ENCODE measurements at places on chromosomes 11 and 22.

DNA sequence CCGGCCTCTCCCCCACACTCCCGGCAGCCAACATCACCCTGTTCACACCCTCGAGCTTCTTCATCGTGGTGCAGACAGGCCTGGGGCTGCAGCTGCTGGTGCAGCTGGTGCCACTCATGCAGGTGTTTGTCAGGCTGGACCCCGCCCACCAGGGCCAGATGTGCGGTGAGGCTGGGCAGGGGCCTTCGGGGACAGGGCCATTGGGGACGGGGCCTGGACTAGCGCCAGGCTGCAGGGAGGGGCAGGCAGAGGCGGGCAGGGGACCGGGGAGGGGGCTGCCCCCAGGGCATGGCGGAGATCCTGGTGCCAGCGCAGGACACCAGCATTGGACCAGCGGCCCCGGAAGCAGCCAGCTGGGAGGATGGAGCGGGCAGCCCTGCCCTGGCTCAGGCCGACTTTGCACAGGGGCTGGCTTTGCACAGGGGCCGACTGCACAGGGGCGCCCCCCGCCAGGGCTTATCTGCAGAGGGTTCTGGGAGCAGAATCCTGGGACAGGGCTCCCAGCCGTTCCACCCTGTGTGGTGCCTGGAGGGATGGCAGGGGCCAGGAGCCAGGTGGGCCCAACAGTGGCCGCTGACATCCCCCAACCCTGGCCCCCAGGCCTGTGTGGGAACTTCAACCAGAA lies 8.6 kb downstream of the MUC5B start:
- DNase-seq = no peak

DNA sequence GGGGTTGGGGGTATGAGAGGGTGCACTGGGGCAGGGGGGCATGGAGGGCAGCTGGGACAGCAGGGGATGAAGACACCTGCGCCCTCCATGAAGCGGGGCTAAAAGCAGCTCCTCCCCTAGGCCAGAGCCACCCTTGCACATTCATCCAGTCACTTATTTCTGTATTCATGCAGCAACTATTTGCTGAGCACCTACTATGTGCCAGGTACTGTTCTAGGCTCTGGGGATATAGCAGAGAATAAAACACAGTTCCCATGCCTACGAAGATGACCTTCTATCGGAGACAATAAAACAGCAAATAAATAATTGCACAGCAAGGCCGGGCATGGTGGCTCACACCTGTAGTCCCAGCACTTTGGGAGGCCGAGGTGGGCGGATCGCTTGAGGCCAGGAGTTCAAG lies 5.3 kb downstream of the ALDH3B1 start:
- no peak for DNase-seq

DNA sequence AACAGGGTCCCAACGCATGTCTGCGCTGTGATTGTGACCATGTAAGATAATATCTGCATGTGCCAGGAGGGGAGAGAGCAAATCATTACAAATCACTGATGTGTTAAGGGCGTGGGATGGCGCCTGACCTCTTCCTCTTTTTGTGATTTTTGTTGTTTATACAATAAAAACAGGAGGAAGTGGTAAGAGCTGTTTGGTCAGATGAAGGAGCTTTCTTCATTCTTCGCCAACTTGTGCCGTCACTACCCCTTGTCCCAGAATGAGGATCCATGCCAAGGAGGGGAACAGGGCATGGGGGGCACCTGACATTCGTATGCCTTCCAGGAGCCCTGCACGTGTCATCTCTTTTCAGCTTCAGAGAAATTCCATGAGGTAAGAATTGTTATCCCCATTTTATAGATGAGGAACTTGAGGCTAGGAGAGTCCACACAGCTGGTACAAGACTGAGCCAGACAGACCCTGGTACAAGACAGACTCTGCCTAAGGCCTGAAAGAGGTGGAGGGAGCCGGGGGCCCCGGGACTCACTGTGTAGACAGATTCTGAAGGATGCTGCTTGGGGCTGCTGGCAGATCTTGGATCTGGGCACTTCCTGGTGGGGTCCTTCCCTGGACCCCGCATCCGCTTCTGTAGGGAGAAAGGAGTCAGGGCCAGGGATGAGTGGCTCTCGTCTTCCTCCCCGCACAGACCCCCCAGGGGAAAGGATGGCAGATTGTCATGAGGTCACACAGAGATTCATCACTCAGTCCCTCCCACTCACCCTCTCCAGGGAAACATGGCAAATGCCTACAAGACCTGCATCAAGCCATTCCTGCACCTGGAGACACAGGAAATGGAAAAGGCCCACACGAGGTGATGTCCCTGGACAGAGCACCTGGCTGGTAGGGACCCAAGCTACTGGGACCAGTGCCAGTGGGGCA lies 34.6 kb downstream of the NFAM1 start:
- no peak for DNase-seq

- DNase-seq = no peak
These were observed 165.1 kb downstream of the CEP164 start for GRCh38 chr11:117492578-117493251.

DNA sequence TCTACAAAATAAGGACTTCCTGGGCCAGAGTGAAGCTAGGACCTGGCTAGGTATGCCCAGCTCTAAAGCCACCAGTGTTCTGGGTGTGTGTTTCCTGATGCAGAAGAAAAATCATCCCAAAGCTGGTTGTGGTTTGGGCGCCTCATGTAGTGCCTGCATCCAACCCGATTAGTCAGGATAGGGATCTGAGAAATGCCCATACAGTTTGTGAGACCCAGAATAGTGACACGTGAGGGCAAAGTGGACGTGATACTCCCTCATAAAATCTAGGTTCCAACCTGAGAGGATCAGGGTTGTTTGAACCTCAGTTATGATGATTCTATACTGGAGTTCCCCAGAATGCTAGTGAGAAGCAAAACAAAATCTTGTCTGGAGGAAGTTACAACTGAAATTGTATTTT lies 238.4 kb downstream of the TBC1D22A start:
- no peak for DNase-seq

DNA sequence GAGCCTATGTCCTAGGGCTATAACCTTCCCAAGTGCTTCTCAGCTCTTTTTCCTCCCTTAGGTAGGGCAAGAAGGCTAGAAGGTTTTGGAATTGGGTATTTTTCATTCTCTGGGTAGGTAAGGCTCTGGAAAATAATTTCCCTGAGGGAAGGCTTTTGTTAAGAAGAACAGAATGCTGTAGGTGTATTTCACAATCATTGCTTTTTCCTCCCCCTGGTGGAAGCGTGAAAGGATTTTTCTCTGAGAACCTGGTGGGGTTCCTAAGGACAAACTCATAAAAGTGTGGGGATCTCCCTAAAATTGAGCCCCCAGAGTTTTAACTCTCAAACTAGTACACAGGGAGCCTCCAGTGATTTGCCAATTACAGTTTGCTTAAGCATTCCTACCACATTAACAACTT lies 41.1 kb upstream of the NARS2 start:
- DNase-seq = no peak

- DNase-seq = no peak
These were observed 4.4 kb downstream of the DUSP8 start for GRCh38 chr11:1567721-1568100.

- DNase-seq = no peak
These were observed 41.5 kb upstream of the EP300 start for GRCh38 chr22:41050883-41051282.

DNA sequence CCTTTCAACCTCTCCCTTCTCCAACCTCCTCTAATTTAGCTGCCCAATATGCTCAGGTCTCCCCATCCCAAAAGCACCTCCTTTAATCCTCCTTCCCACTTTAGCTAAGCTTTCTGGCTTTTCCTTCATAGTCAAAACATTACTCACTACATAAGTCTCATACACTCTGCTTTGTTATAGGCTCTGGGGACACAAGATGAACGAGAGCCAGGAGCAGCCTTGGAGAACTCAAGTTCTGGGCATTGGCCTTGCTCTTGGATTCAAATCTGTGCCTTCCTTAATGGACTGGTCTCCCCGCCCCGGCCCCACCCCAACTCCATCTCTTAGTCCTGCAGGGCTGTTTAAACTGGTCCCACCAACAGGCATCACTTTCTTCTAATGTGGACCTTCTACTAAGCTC lies 11.4 kb upstream of the HPX start:
- DNase-seq = no peak

DNA sequence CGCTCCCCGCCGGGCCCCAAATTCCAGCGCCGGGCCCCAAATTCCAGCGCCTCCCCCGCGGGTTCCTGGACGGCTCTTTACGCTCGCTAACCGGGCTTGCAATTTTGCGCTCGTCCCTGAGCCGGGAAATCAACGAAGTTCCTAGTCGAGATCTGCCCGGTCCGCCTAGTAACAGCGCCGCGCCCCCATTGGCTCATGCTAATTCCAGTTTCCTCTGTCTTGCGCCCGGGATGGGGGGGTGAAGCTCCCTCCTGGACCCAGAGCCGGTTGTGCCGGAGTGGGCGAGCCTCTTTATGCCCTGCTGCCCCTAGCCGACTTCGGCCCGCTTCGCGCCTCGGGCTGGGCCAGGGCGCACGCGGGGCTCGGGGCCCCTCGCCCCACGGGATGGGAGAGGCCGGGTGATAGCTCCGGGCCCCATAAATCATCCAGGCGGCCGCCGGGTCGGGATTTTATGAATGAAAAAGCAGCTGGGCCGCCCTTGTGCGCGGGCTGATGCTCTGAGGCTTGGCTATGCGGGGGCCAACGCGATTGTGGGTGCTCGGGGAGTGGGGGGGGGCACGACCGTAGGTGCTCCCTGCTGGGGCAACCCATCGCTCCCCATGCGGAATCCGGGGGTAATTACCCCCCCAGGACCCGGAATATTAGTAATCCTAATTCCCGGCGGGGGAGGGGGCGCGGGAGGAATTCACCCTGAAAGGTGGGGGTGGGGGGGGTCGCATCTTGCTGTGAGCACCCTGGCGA lies 1.8 kb upstream of the CCND1 start:
- no peak for DNase-seq

DNA sequence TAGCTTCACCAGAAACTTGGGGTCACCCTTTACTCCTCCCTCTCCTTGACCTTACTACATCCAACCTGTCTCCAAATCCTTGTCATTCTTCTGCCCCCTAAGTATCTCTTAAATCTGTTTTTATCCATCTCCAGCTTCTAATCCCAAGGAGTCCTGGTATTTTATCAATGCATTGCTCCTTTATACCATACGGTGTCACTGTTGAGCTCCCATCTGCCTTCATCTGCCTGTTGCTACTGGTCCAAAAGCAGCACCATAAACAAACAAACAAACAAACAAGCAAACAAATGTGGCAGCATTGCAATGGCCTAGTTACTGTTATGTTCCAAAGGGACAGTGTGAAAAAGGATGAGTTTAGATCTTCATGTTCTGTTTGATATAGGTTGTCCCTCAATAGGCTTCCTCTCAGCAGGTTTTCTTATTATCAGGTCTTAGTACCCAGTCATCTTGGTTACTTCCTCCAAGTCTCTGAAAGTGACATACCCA lies 34.2 kb downstream of the DNHD1 start:
- no peak for DNase-seq

DNA sequence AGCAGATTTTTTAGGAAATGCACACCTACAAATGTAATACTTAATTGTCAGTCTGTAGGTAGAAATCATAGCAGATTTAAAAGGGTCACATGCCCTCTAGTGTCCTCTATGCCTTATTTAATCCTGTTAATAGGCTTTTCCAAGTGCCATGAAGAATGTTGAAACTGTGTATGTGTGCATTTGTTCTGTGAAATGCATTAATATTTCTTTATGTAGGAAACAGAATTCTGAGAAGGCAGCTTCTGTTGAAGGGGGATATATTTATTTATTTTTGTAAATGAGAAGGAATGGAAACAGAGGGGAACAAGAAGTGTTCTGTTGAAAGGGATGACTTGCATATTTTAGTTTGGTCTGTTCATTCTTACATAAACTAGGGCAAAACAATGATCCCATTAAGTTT lies 51.0 kb downstream of the SVIP start:
- DNase-seq = no peak

DNA sequence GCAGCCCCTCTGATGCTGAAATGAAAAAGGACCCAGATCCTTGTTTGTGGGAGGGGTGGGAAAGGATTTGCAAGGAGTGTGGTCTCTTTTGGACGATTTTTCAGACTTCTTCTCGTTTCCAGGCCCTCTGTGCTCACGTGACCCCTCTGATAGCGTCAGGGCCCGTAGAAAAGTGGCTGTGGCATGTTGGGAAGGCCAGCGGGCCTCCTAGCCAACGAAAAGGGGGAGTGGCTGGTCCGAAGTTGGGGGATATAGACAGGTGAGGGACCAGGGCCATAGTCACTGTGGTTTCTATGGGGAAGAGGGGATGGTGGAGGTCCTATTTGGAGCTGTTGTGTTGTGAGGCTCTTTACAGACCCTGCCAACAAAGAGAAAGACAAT lies 6.6 kb downstream of the PARVB start:
- DNase-seq = no peak

GRCh38 chr11:104064034-104064630 lies 27.7 kb downstream of the DDI1 start:
- no peak for DNase-seq

DNA sequence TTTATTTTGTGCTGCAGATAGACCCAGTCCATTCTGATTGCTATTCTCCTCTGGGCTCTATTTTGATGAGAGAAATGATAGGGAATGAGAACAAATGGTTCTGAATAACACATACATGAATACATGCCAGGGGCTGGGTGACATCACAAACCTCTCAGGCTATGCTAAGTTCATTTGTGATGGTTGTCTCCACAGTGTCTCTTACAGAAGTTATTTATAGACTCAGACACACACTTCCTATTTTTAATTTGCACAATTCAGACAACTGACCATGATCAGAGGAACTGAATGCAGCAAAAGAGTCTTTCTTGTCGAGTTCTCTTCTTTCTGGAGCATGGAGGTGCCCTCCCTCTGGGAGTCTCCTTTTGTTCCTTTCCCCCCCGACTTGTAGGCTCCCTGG lies 991.7 kb downstream of the OPCML start:
- no peak for DNase-seq

GRCh38 chr11:133677387-133677786 lies 145.1 kb upstream of the OPCML start:
- DNase-seq = no peak

- no peak for DNase-seq
These were observed 17.2 kb downstream of the SLC25A18 start for GRCh38 chr22:17580441-17581031.

- DNase-seq = no peak
These were observed 74.7 kb upstream of the APOA1 start for GRCh38 chr11:116911976-116912734.

- DNase-seq = no peak
These were observed 56.9 kb upstream of the CCDC89 start for GRCh38 chr11:85742873-85743275.

- DNase-seq = no peak
These were observed 138.7 kb downstream of the MAML2 start for GRCh38 chr11:96204366-96204659.

- no peak for DNase-seq
These were observed 3.8 kb upstream of the TPST2 start for GRCh38 chr22:26593763-26594162.

- no peak for DNase-seq
These were observed 2.3 kb upstream of the KDM2A start for GRCh38 chr11:67116758-67117105.
